Activated CD4-positive, alpha-beta memory T cell treated with anti-CD3 and anti-CD28 coated beads, Interleukin-2, amount 10 ng/mL, durations not matched to agents 7 days and 5 days (primary cell): ENCODE measurements at places on chromosomes 11 and 22.
A peak's percentile ranks its signal among the peaks of the same experiment; 100 is the strongest.

- DNase-seq: peak; percentile 80
Measured at GRCh38 chr11:62546244-62546928, at the start of gene AHNAK. Gene AHNAK (minus strand): TSS chr11:62546806. CDS start chr11:62536098, 10,708 bp downstream.

- no peak for DNase-seq
Measured at GRCh38 chr11:12209096-12209495, 98.7 kb downstream of the MICAL2 start.

DNA sequence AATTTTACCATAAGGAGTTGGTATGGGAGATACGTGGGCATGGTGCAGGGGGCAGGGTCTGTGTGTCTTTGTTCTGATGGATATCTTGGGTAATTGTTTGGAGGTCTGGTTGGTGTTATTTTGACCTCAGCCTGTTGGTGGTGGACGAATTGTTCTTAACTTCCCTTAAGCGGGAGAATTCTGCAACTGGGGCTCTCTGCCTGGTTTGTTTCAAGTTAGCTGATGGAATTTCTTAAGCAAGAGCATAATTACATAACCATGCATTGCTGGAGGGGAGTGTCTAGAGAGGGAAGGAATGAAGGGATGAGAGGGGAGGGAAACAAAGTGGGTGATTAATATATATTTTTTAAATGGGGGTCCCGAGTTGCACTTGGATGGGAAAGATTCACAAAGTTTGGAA, 908.5 kb upstream of the RAG2 start:
- no peak for DNase-seq

- DNase-seq: no peak
Measured at GRCh38 chr22:50729391-50730012, 8.5 kb upstream of the ACR start.
